ENCODE measurements at places on chromosomes 5 and 9.

- peak; percentile 8 for DNase-seq
Observed at GRCh38 chr5:139638736-139639618, 9.2 kb upstream of the CXXC5 start.

DNA sequence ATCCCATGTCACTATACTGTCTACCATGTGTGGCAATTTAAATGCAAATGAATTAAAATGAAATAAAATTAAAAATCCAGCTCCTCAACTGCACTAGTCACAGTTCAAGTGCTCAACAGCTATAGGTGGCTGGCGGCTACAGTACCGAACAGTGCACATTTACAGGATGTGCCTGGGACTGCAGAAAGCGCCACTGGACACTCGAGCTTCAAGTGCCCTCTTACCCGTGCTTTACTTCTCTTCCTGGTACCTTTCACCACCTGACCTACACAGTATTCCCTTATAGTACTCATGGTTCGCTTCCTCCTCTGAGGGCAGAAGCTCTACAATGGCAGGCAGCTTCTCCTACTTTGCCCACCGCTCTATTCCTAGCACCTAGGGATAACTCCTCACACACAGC, 166.6 kb downstream of the FANCC start:
- DNase-seq: no peak

DNA sequence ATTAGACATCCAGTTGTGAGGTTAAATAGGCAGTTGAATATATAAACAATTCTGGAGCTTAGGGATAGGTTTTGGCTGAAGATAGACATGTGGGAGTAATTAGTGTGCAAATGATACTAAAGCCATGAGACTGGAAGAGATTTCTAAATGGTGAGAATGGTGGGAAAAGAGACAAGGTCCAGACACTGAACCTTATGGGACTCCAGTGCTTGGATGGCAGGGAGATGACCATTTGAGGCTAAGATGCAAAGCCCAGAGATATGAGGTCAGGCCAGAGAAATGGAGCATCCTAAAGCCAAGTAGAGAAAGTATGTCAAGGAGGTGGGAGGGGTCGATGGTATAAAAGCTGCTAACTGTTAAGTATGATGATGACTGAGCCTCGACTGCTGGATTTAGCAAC, 115.6 kb downstream of the SEMA5A start:
- no peak for DNase-seq

- peak; percentile 62 for DNase-seq
Observed at GRCh38 chr9:91905991-91906469, 44.0 kb downstream of the ROR2 start.

- no peak for DNase-seq
Observed at GRCh38 chr5:94485067-94485466, 133.3 kb downstream of the KIAA0825 start.
